Astrocyte (in vitro differentiated cells and primary cell): ENCODE measurements at places on chromosomes 2 and 18.

DNA sequence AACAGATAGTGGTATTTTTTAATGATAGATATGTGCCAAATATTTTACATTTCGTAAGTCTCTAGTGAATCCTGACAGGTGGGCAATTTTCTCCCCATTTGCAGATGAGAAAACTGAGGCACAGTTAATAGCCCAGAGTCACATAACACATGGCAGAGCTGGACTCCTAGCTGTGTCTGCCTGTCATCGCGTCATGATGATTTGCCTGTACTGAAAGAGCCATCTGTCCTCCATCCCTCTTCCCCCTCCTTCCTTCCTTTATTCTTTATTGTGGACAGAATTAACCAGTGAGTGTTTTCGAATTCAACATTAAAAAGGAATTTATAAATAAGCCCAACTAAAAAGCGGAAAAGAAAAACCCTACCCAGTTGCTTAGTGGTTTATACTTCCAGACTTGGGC lies 3.2 kb downstream of the DNAJB2 start:
- no peak for DNase-seq
- no peak overlapping the region for H3K4me3 ChIP-seq
- H3K27me3 ChIP-seq: no peaks in the 10 kb centered on the region
- no peak overlapping the region for H3K27ac ChIP-seq
- H3K36me3 ChIP-seq: peaks cover 2% of the 10 kb centered on the region

- no peaks in the 10 kb centered on the region for H3K36me3 ChIP-seq
- H3K4me3 ChIP-seq: no peak overlapping the region
Measured at GRCh38 chr2:172011812-172012575, 12.2 kb downstream of the METAP1D start.

- H3K4me1 ChIP-seq: peaks cover 12% of the 10 kb centered on the region
- DNase-seq: peak; percentile 18
- H3K4me3 ChIP-seq: peak overlapping the region; percentile 81
- no peaks in the 10 kb centered on the region for H3K36me3 ChIP-seq
- no peaks in the 10 kb centered on the region for H3K27me3 ChIP-seq
Measured at GRCh38 chr2:42569116-42569711, 782 bp downstream of the MTA3 start.

DNA sequence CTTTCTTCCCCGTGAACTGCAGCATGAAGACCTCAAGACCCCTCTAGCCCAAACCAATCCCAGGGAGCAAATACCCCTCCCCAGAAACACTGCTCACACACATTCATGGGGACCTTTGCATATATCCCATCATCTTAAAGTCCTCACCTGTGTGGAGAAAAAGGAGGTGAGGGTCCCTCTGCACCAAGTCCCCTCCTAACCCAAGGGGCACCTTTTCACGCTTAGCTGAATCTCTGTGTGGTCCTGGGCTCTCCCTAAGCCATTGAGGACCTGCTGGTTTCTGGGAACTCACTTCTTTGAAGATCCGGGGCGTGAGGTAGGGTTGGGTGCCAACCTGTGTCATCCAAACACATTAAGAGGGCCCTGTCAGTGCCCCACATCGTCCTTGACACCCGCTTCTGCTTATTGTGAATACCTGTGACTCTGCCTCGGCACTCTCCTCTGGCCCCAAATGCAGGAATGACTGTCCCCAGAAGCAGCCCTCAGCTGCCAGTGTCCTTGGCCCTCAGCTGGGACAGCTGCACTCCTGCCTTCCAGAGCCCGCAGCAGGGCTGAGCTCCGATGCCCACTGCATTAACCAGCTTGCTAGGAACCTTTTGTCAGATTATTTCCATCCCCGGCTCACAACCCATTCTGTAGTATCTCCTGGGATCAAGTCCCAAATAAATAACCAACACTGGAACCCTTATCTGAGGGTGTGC lies 41.3 kb upstream of the ITM2C start:
- no peak overlapping the region for H3K4me3 ChIP-seq
- no peaks in the 10 kb centered on the region for H3K4me1 ChIP-seq
- no peak for DNase-seq
- no peak overlapping the region for H3K27ac ChIP-seq
- H3K27me3 ChIP-seq: peaks cover 9% of the 10 kb centered on the region
